Thoracic aorta (tissue), 2 donors: ENCODE measurements at places on chromosomes 11 and 22.

DNA sequence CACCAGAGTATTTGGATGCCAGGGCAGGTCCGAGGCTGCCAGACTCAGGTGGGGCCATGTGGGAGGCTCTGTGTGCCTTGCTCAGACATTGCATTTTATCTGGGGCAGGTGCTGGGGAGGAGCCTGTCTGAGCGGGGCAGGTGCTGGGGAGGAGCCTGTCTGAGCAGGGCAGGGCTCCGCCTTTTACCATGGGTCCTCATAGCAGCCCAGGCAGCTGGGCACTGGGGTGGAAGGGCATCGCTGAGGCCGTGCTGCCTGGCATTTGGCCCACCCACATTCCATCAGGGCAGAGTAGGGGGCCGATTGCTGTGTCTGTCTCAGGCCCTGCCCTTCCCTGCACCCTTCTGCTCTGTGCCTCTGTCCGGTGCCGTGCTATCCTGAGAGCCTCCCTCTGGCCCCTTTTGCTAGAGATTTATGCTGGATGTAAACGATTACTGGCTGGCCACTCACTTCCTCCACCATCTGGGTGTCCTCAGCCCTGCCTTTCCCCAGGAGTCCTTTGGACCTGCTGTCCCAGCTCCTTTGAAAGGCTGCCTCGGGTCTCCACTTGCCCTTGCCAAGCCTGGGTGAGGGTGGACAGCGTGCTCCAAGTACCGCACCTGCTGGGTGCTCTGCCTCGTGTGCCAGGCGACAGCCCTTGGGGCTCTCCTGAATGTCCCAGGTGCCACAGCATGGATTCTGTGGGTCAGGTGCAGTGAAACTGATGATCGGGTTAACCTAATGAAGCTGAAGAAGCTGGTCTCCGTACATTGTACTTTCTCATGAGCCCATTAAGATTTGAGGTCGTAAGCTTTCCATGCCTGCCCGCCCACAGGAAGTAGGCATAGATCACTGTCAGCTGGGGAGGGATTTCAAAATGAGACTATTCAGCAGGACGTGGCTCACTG, 281.6 kb downstream of the TBC1D22A start:
- no peak for DNase-seq

- no peak for DNase-seq
Observed at GRCh38 chr22:31915586-31915985, 28.7 kb upstream of the YWHAH start.

DNA sequence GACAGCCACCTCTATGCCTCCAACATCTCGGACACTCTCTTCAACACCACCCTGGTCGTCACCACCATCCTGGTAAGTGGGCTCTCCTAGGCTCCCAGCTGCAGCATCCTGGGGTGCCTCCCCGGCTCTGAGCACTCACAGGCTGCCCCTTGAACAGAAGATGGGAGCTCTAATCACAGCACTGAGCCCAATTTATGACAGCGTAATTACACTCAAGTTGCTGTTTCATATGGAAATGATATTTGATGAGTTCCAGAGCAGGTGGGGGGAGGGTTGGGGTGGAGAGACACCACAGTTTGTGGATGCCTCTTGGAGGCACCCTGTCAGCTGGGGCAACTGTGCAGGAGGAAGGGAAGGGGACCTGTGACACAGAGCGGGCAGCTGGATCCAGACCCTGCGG, 125.3 kb upstream of the TBCEL start:
- no peak for DNase-seq

DNA sequence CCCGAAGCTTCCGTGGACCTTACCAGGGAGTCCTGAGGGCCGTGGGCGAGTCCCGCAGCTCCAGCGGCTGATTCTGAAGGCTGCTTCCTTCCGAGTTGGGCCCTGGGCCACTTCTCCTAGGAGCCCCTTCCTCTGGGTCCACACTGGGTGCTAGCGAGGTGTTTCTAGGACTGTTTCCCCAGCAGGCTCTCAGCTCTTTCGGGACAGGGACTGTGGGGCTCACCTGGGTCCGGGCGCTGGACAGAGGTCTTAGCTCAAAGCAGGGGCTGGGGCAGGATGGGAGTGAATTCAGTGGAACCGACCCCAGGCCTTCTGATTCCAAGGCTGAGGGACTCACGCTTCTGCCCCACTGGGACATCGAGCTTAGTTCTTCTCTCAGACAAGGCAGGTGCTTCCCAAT, 29.3 kb upstream of the CSNK1E start:
- DNase-seq = no peak

DNA sequence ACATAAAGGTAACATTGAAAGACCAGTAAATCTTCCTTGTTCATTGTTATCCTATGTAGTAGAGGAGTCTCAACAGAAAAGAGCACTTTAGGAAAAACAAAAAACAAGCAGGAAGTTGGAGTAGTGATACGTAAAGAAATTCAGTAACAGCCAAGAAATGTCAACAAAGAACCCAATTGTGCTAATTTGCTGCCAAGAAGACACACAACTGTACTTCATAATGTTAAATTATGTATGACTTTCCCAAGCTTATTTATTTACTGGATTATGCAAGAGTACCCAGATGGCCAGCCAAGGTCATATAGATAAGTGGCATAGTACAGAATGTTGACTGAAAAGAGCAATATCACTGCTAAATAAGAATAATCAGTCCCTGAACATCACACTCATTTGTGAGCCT, 264.7 kb upstream of the CCDC179 start:
- DNase-seq = no peak

- DNase-seq = no peak
Observed at GRCh38 chr11:66950112-66950535, 8.1 kb downstream of the PC start.

DNA sequence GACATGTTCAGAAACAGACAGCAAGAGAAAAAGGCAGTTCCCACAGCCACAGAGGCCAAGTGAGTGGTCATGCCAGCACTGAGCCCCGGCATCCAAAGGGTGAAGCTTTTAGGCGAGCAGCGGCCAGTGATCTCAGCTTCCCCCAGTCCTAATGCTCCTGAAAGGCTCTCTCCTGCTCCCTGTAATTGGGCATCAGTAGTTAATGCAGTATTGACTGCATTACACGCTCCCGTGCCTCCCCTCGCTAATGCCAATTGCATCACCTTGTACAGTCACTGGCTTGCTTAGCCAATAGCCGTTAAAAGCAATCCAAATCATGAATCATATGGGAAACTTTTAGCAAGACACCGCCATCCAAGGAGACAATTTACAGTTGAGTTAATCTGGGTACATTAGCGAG, 4.9 kb downstream of the LMO1 start:
- DNase-seq = no peak

DNA sequence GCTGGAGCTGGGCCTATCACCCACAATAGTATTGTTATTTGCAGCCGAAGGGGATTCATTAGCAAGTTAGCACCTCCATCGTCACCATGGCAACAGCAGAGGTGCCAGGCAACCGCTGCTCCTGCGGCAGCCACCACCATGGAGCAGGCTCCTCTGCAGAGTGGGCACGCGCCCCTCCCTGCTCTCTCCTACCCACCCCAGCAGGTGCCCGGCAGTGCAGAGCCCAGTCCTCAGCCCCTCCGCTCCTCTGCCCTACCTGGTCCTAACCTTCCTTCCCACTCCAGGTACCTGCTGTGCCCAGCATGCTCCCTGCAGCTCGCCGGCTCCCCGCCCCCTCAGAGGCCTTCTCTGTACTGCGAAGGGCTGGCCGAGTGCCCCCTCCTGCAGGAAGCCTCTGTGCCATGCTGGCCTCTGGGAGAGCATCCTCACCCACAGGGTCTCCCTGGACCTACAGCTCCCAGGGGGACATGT, 3.6 kb downstream of the DUSP8 start:
- no peak for DNase-seq

DNA sequence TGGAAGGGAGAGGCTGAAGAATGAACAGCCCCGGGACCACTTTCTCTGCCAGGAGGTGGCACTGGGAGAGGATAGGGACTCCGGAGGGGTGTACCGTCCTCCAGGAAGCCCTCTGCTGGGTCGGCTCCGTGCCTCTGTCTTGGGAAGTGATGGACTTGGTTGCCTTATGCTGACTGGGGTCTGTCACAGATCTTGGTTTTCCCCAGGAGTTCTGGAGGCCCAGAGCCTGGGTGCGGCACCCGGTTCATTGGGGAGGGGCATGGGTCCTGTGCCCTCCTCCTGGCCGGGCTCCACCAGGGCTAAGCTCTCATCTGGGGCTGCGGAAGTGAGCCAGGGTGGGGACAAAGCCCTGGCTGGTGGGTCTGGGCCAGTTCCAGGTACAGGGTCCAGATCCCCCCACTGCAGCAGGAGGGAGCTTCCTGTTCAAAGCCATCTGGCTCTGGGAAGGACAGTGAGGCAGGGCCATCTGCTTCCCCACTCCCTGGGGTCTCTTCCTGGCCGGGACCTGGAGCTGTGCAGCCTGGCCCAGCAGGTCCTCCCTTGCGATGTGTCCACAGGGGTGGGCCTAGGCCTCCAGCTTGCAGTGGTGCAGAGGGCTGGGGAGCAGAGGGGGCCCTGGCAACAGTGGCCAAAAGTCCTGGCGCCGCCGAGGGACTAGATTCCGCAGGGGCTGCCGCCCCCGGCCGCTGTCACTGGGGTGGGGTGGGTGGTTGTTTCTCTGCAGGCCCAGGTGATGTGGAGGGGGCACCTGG, 1.1 kb upstream of the AP2A2 start:
- no peak for DNase-seq

DNA sequence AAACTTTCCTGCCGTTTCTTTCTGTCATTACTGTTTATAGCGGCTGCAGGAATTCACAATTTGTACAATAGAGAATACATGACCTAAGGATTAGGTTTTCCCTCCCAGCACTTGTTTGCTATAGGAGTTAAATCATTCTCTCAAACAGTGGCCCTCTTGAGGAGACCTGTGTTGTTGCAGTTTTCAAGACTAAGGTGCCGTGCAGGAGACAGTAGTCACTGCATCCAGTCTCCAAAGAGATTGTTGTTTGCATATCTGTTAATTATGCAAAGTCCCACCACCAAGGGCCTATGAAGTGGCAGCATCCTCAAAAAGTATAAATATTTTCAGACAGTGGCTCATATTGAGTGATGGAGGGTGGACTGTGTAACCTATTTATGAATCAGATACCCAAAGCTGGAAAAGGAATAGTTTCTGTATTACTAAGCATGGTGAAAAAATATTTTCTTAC, 2.3 kb downstream of the PRSS23 start:
- no peak for DNase-seq

GRCh38 chr11:44911029-44911814, 39.5 kb downstream of the TP53I11 start:
- peak; percentile 78 for DNase-seq

DNA sequence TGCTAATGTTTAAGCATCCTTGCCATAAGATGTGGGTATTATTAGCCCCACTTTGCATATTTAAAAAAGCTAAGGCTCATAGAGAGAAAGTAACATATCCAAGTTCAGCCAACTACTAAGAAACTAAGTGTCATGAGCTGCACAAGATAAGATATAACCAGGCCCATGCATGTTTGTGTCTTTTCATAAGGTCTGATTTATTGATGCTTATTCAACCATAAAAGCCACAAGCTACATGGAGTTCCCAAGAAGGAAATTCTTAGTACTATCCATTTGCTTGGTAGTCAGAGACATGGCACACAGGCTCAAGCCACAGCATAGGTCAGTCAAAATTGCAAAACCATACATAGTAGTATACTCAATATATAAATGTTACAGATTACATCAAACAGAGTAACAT, 488.5 kb downstream of the SOX6 start:
- no peak for DNase-seq

DNA sequence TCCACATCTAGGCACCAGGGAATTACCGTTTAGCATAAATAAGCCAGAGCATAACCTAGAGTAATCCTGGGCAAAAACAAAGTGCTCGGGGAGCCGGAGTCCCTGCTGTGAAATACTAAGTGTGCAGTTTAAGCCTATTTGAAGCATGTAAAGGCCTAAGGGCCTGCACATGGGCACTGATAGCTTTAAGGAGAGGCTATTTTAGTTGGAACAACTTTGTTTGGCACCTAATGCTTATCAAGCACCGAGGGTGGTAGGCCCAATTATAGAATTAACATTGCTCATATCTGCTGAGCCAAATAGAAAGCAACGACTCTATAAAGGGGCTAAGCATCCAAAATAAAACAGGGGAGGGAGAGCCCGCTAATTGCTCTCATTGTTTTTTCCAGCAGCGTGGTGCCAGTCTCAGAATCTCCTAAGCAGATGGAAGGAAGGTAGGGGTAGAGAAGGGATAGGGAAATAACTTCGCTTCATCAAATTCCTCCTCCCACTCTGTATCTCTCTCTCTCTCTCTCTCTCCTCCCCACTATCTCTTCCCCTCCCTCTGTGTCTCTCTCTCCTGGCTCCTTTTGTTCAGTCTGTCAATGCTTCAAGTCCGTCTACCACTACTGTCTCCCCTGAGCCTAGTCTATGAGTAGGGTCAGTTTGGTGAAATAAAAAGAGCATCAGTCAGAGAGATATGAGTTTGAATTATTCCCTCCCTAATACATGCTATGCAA, 292.8 kb downstream of the NXPE2 start:
- DNase-seq = no peak

- DNase-seq = no peak
Observed at GRCh38 chr11:3094223-3094824, 37.1 kb upstream of the CARS1 start.

DNA sequence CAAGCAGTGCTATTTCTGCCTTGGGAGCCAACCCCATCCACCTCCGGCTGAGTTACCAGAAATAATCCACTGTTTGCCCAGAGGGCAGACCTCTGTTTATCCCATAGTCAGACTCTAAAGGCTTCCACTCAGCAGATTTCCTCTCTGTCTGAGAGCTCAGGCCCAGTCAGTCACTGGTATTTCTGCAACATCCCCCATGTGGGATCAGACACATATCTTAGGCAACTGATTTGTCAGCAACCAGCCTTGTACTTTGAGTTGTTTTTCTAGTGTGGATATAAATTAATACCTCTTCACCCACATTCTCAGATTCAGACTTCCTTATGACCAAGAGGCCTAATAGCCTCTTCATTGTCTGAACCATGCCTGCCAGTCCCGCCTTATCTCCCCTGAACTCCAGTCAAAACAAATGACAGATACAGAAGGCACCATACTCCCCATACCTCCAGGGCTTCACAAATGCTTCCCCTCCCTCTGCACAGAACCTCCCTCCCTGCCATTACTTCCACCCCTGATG, 193.6 kb downstream of the FAM76B start:
- no peak for DNase-seq

DNA sequence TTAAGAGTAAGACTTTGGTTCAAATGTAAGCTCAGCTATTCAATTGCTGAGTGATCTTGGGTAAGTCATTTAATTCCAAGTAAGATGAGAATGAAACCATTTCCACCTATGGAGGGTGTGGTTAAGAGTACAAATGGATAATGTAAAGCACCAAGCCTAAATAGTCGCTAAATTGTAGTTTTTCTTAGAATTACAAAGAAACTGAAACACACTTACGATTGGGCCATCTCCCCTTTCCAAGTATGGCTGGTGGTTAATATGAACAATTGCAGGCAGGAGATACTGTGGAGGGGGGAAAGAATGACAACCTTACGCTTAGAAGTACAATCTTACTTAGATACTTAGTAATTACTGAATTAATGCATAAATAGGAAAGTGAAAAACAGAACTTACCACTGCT, 8.2 kb downstream of the DDX17 start:
- no peak for DNase-seq
